ENCODE measurements at places on chromosomes 3 and 15.

- DNase-seq = peak; percentile 23
These were observed 633 bp downstream of the IGSF10 start for GRCh38 chr3:151460228-151460627.

DNA sequence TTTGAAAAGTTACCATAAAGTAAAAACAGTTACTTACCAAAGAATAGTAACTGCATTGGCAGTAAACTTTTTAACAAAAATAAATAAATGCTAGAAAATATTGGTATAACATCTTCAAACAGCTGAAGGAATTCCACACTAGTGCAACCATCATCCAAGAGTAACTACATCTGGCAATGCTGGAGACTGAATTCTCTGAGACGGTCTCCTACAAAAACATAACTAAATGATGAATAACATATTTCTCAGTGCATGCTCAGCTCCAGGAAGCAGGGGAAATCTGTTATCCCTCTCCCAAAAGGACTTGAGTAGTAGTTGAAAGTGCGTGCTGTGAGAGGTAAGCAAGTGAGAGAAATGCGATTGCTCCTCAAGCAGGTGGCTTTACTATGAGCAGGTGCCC lies 526.8 kb upstream of the CCDC54 start:
- peak; percentile 61 for DNase-seq

DNA sequence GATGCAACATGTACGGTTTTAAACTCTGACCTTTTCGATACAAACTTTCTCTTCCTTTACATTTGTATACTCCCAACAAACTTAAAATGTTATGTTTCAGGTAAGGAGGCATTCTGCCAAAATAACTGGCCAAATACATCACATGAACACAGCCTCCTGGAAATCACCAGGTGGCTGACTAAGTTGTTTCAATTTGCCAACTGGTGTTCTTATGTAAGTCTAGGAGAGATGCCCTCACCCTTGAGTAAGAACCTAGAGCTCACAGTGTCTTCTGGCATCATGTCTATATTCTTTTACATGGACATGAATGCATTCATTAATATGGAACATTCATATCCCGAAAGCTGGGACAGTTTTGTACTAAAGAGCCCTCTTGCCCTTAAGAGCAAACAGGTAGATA lies 341.1 kb upstream of the NR2F2 start:
- DNase-seq = no peak

DNA sequence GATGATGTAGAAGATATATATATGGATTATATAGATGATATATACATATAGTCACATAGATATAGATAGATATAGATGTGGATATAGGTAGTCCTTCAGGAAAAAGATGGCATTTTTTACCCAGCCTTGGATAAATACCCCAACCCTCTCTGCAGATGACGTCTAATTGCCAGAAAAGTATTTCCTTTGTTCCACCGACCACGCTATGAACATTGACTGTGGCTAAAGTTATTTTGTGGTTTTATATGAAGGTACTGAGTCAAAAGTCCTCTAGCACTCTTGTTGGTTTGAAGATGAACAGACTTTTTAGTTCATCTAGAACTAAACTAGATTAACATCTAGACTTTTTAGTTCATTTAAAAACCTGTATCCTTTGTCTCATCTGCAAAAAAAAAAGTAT lies 207.7 kb downstream of the PLOD2 start:
- DNase-seq = peak; percentile 86

- no peak for DNase-seq
These were observed 47.4 kb upstream of the WNT7A start for GRCh38 chr3:13927295-13927694.

DNA sequence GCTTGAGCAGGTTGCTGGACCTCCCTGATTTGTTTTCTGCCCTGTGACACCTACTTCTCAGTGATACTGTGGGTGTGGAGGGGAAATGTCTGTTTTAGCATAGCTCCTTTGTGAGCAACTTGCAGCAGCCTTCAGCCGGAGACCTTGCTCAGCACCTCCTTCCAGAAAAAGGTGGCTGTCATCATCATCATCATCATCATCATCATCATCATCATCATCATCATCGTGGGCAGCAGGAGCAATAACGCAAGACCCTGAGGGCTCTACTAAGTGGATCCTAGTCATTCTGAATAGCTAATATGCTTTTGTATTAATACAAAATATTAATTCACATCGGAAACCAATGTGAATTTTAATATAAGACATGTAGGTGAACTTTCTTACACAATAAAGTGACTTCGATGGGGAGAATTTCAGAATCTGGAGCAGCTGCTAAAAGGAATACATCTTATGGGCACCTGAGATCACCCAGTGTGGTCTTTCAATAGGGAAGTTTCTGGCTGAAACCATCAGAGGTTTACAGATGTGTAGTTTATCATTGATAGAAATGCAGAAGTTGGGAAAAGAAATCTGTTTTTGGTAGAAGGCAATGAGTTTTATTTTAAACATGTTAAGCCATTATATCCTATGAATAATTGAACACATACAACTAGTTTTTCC lies 8.6 kb downstream of the GABRR3 start:
- DNase-seq = no peak

DNA sequence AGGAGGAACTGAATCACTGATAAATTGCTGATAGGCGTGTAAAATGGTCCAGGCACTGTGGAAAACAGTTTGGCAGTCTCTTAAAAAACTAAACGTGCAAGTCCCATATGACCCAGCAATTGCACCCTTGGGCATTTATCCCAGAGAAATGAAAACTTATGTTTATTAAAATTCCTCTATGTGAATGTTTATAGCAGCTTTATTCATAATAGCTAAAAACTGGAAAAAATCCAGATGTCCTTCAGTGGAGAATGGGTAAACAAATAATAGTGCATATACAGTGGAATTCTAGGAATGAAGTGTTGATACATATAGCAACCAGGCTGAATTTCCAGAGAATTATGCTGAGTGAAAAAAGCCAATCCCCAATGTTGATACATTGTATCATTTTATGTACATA lies 482.2 kb upstream of the PDZRN3 start:
- no peak for DNase-seq

DNA sequence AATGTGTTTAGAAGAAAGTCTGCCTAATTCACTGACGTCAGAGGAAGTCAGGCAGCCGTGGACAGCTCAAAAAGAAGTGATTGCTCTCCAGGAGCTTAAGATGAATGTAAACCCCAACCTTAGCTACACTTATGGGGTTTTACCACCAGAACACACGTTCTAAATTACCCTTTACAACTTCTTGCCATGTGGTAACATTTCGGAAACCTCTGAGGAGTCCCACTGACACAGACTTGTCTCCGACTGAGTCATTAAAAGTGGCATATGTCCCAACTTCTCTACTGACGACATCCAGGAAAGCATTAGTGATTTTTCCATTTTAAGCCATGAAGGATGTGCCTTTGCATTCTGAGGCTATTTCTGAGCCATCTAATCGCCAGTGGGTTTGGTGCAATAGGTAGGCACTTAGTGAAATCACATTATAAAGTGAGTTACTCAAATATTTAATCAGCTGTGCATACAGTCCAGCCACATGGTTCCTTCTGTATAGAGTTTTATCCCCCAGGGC lies 32.4 kb downstream of the C2CD4A start:
- DNase-seq = peak; percentile 72

GRCh38 chr3:14950274-14950673 lies 2.9 kb downstream of the NR2C2 start:
- DNase-seq = no peak

GRCh38 chr3:107265526-107265925 lies 111.7 kb upstream of the CCDC54 start:
- no peak for DNase-seq

GRCh38 chr3:25144430-25144829 lies 283.6 kb upstream of the RARB start:
- no peak for DNase-seq

GRCh38 chr15:77764095-77764494 lies 131.4 kb upstream of the LINGO1 start:
- no peak for DNase-seq

DNA sequence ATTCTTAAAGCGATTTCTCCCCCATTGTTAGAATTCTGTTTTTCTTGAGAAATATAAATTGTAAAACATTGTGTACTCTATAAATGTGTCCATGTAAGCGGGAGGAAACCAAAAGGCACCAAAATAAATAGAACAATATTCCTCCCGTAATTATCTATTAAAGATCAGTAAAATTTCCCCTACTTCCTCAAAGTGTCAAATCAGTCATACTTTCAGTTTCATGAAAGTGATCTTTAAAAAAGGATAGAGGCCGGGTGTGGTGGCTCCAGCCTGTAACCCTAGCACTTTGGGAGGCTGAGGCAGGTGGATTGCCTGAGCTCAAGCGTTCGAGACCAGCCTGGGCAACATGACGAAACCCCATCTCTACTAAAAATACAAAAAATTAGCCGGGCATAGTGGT lies 278.9 kb downstream of the MECOM start:
- DNase-seq = no peak

- DNase-seq = peak; percentile 75
These were observed 46.5 kb upstream of the LIMD1 start for GRCh38 chr3:45547764-45548680.

- DNase-seq = no peak
These were observed 19.3 kb downstream of the LMCD1 start for GRCh38 chr3:8520816-8521403.

GRCh38 chr3:43344520-43344919 lies 58.2 kb downstream of the SNRK start:
- DNase-seq = no peak

DNA sequence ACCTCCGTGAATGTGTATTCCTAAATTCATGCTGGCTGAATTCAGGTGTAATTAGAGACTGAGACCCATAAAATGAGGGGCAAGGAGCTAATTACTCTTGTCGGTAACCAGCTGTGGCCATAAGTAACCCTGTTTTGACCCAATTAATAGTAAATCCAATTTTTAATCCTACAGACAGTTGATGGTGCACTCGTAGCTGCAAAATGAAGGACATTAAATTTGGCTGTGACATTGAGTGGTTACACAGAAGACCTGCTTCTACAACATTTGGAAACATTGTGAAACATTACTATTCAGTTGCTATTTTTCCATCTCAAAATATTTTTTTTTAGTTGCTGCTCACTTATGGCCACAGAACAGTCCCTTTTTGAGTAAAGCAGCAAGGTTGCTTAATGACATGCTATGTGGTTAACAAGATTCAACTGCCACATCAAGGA lies 33.0 kb downstream of the MBNL1 start:
- DNase-seq = no peak

DNA sequence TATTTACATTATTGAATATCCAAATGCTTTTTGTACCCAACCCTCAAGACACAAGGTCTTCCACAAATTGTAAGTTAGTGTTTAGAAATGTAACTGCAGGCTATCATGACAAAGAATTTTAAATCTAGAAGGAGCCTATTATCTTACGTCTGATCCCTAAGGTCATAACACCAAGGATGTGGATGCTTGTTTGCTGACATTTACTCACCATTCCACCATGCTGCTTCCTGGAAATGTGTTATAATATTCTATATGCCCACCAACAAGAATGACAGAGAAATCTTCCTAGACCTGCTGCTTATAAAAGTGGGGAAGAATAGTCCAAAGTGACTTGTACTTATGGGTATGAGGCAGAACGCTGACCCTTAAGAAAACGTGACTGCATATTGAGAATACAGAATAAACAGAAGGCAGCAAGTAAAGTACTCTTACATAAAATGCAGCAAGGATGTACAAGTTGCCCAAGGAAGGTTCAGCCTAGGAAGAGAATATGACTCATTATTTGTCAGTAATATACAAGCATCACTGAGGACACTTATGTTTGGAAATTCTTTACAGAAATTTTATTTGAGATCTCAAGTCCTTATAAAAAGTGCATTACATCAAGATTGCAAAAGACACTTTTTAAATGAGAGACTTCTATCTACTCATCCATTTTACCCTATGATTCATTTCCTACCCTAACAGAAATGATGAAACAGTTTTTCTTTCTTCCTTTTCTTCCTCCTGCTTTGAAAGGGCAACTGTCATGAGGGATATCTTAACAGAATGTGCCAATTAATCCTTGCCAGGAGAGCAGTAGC lies 59.6 kb downstream of the ESYT3 start:
- DNase-seq = peak; percentile 49

DNA sequence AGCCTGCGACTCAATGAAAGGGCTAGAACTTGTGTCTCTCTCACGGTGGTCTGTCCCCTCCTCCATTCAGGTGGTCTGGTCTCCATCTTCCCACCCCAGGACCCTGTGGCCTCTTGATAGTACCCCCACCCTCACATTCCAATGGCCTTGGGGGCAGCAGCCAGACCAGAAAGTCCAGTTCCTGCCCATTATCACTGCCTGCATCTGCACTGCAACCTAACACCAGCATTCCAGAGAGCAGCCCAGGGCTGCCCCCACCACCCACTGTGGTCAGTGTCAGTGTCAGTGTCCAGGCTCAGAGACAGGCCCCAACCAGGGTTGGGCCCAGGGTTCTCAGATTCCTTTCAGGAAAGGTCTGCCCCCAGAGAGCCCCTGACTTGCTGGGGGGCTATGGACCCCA lies 12.6 kb downstream of the IGDCC3 start:
- no peak for DNase-seq

GRCh38 chr3:84963137-84963536 lies 4.3 kb downstream of the CADM2 start:
- DNase-seq = no peak

DNA sequence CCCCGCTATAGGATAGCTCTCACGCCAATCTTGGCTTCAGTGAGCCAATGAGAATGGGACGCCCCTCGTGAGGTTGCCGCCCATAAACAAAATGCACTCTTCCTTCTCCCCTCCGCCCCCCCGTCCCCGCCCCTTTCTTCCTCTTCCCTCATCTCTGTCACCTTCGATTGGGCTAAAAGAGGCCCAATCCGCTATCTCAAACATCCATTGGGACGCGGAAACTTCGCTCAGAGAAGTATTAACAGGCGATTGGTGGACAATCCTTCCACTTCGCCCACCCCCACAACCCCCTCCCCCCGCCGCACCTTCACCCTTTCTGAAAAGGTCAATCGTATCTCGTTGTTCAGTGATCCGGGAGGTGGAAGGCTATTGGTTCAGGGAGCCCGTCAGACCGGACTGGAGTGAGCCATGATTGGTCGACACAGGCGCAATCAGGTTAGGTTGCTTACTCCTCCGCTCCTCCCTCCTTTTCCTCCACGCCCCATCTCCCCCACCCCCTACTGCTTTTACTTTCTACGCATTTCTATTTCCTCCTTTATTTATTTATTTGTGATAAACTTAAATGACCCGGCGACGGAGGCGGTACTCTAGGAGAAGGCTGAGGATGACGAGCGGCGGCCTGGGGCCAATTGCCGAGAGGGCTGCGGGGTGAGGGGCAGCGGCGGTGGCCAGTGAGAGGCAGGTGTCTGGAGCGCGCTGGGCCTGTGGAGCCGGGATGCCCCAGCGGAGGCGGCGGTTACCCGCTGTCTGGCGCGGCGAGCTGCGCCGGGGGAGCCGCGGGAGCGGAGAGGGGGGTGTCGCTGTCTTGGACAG lies 447 bp upstream of the ZBTB20 start:
- peak; percentile 100 for DNase-seq

GRCh38 chr3:43190670-43191069 lies 84.8 kb upstream of the POMGNT2 start:
- DNase-seq = peak; percentile 77

DNA sequence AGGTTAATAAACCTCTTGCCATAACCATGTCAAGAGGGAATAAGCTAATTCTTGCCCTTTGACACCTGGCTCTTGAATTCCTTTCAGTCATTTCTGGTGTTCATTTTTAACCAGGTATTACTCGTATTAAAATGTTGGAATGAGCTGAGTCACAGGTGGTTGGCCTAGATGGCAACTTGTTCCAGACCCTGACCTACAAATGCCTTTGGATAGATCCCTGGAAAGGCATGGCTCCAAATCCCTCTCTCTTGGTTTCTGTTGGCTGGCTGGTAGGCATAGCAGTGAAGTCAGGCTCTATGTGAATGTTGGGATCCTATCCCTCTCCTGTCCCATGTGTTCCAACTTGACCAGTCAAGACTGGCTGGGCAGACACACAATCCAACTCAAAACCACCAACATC lies 277.1 kb upstream of the PROK2 start:
- DNase-seq = no peak
